ENCODE measurements at places on chromosomes 12 and 14.

DNA sequence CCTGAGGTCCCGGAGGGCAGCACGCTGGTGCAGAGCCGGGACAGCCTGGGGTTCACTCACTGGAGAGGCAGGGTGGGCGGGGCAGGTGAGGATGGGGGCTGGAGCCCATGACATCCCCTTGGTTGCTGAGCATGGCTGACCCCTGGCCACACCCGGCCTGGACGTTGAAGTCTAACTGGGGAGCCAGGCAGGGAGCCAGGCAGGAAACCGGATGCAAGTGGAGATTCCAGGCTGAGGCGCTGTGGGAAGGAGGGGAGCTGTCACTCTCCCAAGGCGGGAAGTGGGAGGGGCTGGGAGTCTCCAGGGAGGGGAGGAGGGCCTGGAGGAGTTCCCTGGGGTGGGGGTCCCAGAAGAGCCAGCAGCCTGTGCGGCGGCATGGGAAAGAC, 7.7 kb upstream of the INF2 start:
- no peak for DNase-seq

DNA sequence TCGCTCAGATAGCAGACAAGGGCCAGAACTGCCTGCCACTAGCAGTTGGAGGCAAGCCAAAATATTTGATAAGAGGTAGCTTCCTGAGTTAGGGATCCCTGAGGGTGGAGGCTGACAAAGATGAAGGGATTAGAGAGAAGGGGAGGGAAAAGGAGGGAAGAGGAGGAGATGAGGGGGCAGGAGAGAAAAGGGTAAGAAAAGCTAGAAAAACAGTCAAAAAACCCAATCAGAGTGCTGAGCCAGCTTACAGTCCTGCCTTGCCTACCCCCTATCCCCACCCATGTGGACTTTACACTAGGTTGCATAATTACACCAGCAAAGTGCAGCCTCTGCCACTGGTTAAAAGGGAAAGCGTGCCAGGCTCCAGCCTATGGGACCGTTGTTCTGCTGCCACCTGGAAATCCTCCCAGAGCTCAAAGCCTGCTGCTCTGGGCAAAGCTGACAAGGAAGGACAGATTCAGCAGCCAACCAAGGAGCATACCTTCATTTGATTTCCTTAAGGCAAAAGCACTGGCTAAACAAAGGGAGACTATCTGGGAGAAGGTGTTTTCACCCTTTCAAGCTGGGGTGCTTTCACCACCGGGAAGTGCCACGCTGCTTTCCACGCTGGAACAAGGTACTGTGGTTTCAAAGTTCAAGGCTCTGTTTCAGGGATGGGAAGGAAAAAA, 3.8 kb upstream of the NUMB start:
- peak; percentile 34 for DNase-seq

DNA sequence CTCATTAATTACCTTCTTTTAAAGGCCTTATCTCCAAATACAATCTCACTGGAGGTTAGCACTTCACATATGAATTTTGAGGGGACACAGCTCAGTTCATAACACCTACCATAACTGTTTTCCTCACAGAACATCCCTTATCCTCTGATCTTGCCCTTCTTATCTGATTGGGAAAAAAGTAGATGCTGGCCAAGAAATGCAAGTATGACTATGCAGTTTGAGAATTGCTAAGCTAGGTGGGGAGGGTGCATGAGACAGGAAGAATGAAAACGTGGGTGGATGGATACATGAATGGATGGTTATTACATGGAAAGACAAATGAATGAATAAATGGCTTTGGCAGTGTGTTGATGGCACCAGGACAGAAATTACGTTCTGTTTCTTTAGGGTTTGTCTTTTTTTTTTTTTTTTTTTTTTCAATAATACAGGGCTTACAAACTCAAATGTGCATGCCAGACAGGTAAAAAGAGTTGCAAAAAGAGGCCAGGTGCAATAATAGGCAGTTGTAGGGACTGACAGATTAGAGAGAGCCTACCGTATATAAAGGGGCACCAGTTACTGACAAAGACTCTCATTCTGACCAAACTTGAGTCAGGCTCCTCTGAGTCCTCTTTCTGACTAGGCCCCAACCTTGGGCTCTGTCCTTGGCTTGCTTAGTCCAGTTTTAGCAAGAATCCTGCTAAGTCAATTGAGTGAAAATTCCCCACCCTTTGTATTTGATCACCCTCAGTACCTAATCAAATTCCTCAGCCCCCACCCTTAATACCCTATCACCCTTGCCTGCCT, 304.9 kb downstream of the ZFP36L1 start:
- DNase-seq, result no peak

- no peak for DNase-seq
Measured at GRCh38 chr14:103562179-103562428, 353 bp downstream of the BAG5 start.

GRCh38 chr14:57227083-57227482, 41.6 kb downstream of the EXOC5 start:
- DNase-seq, result no peak

DNA sequence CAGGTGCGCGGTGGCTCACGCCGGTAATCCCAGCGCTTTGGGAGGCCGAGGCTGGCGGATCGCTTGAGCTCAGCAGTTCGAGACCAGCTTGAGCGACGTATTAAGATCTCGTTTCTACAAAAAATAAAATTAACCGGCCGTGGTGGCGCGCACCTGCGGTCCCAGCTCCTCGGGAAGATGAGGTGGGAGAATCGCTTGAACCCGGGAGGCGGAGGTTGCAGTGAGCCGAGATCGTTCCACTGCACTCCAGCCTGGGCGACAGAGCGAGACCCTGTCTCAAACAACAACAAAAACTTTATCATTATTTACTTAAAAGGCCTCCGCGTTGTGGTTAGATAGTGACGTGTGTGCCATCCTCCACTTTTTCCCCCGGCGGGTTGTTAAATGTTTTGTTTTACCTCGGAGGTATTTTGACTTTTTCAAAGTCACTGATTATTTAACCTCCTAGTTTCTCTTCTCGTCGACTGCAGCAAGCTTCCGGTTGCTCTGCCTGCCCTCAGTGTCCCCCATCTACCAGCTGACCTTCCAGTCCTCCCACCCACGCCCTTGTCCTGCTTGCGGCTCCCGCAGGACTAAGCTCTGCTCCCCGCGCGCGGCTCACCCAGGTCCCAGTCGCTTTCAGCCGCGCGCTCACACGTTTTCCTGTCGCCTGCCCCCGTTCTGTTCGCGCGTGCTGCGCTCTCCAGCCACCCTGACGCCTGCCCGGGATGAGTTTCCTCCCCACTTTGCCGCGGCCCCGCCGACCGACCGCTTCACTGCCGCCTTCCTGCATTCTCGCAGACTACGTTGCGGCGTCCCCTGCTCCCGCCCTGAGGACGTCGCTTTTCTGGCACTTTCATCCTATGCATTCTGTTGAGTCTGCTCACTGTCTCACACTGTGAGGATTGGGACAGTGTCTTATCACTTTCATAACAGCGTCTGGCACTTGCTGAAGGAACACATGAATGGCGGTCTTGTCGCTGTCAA, 1.2 kb upstream of the SCAF11 start:
- DNase-seq, result peak; percentile 66

DNA sequence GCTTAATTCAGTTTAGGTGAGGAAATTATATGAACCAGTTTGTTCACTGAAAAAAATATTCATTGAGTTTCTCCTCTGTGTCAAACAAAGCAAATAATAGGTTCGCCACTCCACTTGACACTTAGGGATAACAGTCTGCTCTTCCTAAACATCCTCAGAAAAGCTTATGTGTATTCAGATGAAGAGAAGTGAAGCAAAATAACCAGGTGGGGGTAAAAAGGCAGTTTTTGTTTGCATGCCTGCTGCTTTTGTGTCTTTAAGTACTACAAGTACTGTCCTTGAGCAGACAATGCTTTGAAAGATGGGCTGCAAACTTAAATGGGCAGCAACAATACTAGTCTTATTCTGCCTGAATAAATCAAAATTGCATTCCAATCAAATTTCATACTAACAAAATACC, 910.7 kb upstream of the MDGA2 start:
- no peak for DNase-seq

DNA sequence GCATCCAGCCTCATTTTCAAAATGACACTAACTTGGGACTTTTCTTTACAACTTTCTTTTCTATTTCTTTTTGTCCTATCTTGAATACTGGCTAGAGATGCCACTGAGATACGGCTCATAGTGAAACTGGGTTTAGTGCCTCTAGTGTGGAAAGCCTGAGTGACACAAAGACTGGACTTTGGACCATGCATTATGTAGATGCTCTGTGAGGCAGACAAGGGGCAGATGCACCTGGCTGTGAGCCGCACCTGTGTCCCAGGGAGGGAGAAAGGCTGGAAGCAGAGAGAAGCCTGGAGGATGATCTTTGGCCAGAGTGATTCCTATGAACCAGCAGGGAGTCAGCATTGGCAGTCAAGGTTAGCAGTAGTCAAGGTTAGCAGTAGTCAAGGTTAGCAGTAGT, 852.3 kb upstream of the TMEM132C start:
- no peak for DNase-seq

GRCh38 chr14:64929014-64929359, 13.6 kb downstream of the GPX2 start:
- no peak for DNase-seq

DNA sequence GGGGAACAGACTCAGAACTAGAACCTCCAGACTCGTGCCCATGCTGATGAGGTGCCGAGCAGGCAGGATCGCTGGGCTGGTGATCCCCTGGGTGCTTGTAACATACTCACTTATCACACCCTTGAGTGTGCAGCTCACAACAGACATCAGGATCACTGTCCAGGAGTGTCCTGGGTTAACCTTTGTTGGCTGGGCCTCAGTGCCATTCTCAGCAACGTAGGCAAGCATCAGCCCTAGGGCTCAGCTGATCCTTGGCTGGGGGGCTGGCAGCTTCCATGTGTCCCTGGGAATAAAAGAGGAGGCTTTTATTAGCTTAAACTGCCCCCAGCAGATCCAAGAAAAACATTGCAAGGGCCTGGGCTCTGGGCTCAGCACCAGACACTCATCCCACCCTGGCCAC, 1.6 kb downstream of the TMEM229B start:
- DNase-seq, result no peak
